ENCODE measurements at places on chromosomes 1 and 21.

GRCh38 chr1:155168456-155169210 lies 4.5 kb downstream of the KRTCAP2 start:
- no peak for DNase-seq

DNA sequence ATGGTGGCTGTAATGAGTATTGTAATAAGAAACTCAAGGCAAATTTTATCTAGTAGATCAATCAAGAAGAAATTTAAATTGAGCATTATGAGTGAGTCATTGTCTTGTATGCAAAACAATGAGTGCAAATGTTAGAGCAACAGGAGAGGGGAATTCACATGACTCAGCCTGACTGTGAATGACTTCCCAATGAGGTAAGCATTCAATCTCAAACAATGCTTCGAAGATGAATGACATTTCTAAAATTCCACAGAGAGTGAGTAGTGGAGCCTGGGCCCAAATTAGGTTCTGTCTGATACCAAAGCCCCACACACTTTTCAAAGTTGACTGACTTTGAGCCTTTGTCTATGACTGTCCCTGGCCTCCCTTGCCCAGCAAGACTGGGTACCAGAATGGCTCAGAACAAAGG lies 738.0 kb downstream of the PTPRU start:
- peak; percentile 46 for DNase-seq

DNA sequence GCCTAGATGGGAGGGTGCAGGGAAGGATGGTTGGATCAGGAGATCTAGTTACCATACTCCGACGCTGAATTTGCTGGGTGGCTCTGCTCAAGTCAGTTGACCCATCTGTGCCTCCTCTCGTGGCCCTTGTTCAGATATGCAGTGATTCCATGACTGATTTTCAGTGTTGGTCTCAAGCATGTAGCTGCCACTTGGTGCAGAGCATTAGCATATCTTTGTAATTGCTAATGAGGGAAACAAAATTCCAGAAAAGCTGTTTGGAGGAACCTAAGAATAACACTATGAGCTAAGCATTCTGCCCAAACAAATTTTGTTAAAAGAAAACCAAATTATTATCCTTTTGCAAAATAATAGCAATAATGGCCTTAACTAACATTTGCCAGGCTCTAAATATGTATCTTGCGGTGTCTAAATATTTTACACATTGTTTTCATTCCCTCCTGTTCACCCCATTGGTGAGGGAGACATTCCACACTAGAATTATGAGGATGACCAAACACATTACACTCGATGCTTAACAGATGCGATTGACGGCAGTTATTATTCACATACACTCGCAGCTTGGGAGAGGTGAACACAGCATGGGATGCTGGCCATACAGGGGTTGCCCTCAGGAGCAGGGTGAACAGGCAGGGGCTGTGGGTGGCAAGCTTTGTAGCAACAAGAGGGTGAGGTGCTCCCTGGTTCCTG lies 69.1 kb downstream of the KCNJ15 start:
- no peak for DNase-seq

GRCh38 chr1:205991237-205991636 lies 12.0 kb downstream of the RAB7B start:
- DNase-seq, result no peak

DNA sequence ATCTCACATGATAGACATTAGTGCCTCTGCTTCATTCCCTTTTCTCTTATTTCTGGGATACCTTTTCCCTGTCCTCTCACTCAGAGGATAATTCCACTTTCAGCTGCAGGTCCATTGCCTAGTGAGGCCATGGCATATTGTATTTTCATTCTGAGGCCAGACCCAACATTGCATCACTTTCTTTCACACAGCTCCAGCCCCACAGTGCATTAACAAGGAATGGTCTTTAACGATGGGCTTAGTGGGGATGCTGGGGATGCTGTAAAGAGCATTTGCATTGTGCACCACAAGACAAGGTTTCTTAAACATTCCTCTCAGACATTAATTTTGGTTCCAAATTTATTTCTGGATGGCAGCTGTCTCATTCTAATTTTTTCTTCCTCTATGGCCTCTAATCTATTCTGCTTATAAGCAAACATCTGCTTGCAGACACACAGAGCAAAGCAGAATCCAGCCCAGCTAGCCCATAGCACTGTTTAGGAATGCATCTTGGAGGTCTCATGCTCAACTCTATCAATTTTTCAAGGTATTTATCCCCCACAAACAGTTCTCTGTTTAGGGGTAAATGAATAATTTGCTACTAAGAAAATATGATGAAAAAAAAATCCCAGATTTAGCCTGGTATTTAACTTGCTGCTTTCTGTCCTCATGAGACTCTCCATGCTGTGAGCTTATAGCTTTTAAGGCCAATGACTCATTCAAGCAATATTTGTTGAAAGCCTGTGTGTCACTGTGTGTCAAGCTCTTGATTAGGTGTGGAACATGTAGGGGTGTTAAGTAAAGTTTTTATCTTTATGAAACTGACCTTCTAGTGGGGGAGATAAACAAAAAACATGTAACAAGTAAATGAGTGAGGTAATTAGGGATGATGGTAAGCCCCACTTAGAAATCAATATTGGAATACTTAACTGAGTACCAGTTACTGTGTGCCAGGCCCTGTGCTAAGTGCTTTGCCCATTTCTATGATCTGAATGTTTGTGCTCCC lies 44.5 kb upstream of the CCDC190 start:
- peak; percentile 53 for DNase-seq

DNA sequence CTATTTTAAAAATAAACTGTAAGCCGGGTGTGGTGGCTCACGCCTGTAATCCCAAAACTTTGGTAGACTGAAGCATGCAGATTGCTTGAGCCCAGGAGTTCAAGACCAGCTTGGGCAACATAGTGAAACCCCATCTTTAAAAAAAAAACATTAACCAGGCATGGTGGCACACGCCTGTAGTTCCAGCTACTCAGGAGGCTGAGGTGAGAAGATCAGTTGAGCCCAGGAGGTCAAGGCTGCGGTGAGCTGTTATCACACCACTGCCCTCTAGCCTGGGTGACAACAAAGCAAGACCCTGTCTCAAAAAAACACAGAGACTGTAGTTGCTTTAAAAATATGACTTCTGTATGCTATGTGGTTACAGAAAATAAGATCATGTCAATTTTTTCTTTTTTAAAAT lies 24.3 kb upstream of the LSS start:
- DNase-seq, result no peak

GRCh38 chr1:217856342-217857034 lies 225.3 kb downstream of the SPATA17 start:
- DNase-seq, result no peak

DNA sequence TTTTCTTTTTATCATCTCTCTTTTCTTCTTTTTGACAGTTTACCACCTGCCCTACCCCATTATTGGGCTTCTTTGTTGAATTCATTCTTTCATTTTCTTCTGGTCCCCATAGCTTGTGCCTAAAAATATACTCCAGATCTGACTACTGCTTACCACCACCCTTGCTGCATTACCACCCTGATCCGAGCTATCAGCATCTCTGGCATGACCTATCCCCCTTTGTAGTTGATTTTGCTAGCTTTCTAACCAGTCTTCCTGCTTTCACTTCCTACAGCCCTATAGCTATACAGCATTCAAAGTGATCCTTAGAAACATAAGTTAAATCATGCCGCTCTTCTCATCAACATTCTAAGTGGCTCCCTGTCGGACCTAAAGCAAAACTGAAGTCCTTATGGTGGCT lies 59.4 kb upstream of the MPC2 start:
- DNase-seq, result no peak

- no peak for DNase-seq
Observed at GRCh38 chr1:160567858-160568682, 11.2 kb downstream of the CD84 start.

GRCh38 chr1:114003431-114003830 lies 24.2 kb downstream of the OLFML3 start:
- DNase-seq, result no peak

GRCh38 chr1:106289265-106289928 lies 767.1 kb upstream of the PRMT6 start:
- no peak for DNase-seq

DNA sequence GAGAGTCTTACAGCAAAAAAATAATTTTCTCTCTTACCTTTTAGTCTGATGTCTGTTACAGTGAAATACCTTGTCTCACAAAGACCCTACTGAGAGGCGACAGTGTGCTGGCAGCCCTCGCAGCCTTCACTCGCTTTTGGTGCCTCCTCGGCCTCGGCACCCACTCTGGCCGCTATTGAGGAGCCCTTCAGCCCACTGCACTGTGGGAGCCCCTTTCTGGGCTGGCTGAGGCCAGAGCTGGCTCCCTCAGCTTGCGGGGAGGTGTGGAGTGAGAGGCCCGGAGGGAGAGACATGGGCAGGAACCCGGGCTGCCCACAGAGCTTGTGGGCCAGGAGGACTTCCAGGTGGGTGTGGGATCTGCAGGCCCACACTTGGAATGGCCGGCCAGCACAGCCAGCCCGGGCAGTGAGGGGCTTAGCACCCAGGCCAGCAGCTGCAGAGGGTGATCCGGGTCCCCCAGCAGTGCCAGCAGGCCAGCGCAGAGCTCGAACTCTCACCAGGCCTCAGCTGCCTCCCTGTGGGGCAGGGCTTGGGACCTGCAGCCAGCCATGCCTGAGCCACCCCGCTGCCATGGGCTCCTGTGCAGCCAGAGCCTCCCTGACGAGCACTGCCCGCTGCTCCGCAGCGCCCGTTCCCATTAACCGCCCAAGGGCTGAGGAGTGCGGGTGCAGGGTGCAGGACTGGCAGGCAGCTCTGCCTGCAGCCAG lies 10.8 kb upstream of the CFHR1 start:
- DNase-seq, result no peak

- no peak for DNase-seq
Observed at GRCh38 chr1:117589544-117589943, 16.3 kb upstream of the TENT5C start.

DNA sequence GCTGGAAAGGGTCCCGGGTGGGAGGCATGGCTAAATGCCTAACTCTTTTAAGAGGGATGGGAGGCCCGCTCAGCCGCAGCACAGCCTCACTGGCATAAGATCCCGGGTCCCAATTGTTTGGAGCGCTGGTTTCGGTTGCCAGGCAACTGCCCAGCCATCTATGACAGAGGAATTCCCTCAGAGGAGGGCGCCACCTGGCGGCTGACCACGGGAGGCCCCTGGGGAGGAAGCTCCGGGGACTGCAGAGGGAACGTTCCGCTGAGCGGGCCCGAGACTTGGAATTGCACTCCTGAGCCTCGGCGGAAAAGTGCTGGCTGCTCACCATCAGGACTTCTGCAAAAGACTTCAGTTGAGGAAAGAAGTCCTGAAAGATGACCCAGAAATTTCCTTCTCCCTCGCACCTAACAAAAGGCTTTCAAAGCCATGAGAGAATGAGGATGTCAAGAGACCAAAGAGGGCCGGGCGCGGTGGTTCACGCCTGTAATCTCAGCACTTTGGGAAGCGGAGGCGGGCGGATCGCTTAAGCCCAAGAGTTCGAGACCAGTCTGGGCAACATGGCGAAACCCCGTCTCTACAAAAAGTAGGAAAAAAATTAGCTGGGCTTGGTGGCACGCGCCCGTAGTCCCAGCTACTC lies 1.1 kb upstream of the ELAPOR1 start:
- DNase-seq, result peak; percentile 87

GRCh38 chr1:13523780-13524477 lies 10.1 kb upstream of the LRRC38 start:
- no peak for DNase-seq

DNA sequence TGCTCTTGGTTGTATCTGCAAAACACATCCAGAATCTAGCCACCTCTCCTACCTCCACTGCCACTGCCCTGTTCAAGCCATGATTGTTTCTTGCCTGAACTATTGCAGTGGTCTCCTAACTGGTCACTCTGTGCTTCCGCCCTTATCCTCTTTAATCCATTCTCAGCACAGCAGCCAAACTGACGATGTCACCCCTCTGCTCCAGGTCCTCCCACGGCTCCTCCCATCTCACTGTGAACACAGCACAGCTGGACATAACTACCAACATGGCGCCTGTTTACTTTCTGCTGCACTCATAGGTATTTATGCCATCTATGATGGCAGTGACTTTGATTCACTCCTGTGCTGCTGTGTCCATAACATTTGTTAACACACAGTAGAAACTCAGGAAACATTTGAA lies 406.7 kb downstream of the DISC1 start:
- DNase-seq, result no peak

DNA sequence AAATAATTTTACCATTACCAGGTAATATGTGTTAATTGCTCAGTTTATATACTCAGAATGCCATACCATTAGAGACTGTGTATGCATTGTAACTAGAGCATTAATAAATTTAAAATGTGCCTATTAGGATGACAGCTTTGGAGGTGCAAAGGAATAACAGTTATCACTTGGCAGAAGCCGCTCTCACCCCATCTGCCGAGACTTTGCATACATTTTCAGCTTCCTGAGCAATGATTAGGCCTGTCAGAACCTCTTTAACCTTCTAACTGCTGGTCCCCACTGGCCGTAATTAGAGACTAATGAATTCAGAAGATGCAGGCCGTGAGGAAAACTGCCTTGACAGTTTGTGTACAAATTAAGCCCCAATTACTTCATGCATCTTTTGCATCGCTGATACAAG lies 158.0 kb upstream of the PROX1 start:
- no peak for DNase-seq

DNA sequence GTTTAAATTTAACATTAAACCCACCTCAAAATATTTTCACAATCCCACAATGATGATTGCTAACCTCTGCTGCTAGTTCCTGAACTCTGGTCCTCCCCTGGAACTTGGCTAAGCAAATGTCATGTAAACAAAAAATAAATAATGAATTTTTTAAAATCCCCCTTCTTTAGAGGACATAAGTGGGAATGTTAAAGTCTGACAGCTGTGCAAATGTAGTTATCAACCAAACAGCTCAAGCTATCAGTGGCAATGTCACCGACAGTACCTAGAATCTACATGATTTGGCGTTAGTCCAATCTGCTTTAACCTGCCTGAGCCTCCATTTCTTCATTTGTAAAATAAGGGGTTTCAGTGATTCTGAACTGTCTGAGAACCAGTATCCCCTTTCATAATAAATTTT lies 67.7 kb downstream of the GDAP2 start:
- no peak for DNase-seq

DNA sequence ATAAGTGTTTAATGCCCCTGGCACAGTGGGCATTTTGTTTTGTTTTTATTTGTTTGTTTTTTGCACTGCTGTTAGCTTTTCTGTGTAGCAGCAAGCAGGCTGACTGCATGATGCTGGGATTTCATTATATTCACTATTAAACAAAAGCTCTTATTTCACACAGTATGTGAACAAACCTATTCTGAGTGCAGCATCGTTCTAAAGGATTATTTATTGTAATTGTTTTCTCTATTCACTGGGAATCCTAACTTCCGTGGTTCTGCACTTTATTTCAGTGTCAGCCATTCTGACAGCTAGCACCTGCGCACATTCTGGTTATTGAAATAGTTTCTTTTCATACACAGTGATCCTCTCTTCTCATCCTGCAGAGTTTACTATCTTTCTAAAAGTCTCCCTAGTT lies 595.0 kb downstream of the NEGR1 start:
- DNase-seq, result no peak

DNA sequence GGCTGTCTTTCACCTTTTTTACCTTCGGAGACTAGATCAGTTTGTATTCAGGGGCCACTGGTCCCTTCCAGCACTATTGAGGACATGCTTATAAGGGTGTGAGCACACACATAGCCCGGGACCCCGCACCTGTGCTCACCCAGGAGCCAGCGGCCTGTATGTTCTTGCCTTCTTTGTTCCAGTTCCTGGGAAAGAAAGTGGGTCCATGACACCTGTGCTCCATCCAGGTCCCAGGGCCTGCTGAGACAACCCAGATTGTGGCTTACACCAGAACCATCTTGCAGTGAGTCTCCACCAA lies 207.8 kb downstream of the TOMM20 start:
- no peak for DNase-seq

- DNase-seq, result no peak
Observed at GRCh38 chr1:18668046-18668445, 37.4 kb downstream of the PAX7 start.

Data from endothelial cell of umbilical vein (primary cell).